Neural crest cell (in vitro differentiated cells): ENCODE measurements at places on chromosomes 4 and X. TPM values are rescaled to one million over a fixed set of nuclear protein-coding genes. Genes with fewer than 3 reads are reported as not detected.
A peak's percentile ranks its signal among the peaks of the same experiment; 100 is the strongest.

DUSP21 gene
- not detected in 2 replicates for total RNA-seq

GRCh38 chr4:38455092-38455862 is 208.7 kb upstream of the KLF3 start:
- H3K4me3 ChIP-seq = no peak overlapping the region
- no peak overlapping the region for H3K27ac ChIP-seq
- H3K27me3 ChIP-seq = no peaks in the 10 kb centered on the region
- no peak for DNase-seq
- H3K36me3 ChIP-seq = no peaks in the 10 kb centered on the region
- H3K4me1 ChIP-seq = no peaks in the 10 kb centered on the region

DNA sequence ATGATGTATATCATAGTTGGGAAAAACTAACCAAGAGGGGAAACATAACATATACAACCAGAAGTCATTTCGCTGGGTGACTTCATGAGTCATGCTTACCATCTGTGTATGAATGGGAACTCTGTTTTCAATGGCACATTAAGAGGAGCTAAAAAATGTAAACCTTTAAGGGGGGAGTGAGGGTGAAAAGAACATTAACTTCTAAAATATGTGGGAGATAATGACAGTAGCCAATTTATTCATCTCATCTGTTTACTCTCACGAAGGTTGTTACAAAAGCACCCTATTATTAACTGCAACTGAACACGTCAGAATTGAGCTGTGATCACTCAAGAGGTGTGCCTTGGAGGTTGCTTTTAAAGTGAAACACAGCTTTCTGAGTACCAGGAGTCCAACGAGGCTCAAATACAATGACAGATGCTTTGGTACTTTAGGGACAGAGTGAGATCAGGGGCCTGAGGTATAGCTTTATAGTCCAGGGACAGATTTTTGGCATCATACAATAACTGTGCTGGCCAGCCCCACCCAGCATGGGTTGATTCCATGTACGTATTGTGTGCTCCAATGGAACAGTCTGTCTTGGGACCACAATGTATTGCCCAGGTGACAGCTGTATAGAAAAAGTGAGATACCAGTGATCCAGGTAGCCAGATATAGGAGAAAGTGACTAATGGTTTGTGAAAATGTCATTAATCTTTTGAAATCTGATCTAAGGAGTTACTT is 107.3 kb downstream of the AMMECR1 start:
- peak overlapping the region; percentile 47 for H3K27ac ChIP-seq
- H3K4me3 ChIP-seq = peak overlapping the region; percentile 0
- peaks cover 28% of the 10 kb centered on the region for H3K4me1 ChIP-seq
- H3K27me3 ChIP-seq = no peaks in the 10 kb centered on the region

MND1 gene
- total RNA-seq = 33.6 and 36.1 TPM in 2 replicates

DNA sequence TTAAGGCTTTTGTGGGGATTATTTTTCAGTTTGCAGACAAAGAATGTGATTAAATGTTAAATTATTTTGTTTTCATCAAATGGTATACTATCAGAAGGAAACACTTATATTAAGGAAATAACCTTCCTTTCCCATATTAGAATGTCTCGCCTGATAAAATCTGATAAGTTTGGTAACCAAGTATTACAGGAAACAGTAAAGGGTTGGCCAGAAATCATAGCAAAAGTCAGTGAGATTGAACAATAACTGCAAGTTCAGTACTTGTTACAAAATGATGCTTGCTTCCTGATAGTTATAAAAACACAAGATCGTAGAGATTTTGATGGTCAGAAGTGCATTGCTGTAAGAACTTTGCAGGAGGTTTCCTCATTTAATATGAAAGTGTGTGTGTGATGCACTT is 40.5 kb downstream of the FABP2 start:
- H3K27ac ChIP-seq = no peak overlapping the region

ZFYVE28 gene
- 1.2 and 1.4 TPM in 2 replicates for total RNA-seq

EFHC2 gene
- total RNA-seq = 0.77 and 1.2 TPM in 2 replicates

DCHS2 gene
- 0.91 and 1.2 TPM in 2 replicates for total RNA-seq

DNA sequence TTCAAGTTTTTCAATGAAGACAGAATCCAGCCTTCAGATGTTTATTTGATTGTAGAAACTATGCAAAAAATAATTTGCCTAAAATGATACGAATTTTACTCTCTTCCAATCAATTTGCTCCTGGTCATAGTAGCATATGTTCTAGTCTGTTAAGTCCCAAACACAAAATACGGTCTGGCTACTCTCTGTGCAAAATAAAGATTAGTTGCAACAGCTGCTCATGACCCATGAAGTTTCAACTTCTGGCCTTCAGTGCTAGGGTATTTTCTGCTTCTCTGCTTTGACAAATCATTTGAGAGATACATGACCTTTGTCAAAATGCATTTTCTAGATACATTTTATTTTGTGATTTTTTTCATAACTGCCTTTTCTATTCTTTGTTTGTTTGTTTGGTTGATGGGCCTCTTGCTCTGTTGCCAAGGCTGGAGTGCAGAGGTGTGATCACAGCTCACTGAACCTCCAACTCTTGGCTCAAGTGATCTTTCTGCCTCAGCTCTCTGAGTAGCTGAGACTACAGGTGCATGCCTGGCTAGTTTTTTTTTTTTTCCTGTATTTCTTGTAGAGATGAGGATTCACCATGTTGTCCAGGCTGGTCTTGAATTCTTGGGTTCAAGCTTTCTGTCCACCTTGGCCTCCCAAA is 55.2 kb downstream of the TACR3 start:
- H3K27ac ChIP-seq = no peak overlapping the region
- H3K4me1 ChIP-seq = no peaks in the 10 kb centered on the region
- H3K36me3 ChIP-seq = no peaks in the 10 kb centered on the region

- peaks cover 12% of the 10 kb centered on the region for H3K36me3 ChIP-seq
- H3K4me3 ChIP-seq = no peak overlapping the region
- DNase-seq = no peak
- no peak overlapping the region for H3K27ac ChIP-seq
Observed at GRCh38 chr4:39850727-39851126, 127.0 kb downstream of the PDS5A start.

FGG gene
- total RNA-seq = not detected in 2 replicates

- peaks cover 29% of the 10 kb centered on the region for H3K4me1 ChIP-seq
- peaks cover 63% of the 10 kb centered on the region for H3K27me3 ChIP-seq
- H3K27ac ChIP-seq = peak overlapping the region; percentile 46
- no peak for DNase-seq
- H3K4me3 ChIP-seq = peak overlapping the region; percentile 90
- H3K36me3 ChIP-seq = no peaks in the 10 kb centered on the region
Observed at GRCh38 chrX:110944311-110944750, 148.7 kb upstream of the CHRDL1 start.

FGF5 gene
- total RNA-seq = not detected in 2 replicates

PAGE2 gene
- total RNA-seq = not detected in 2 replicates

GRCh38 chr4:86948276-86948675 is 13.5 kb downstream of the AFF1 start:
- H3K27me3 ChIP-seq = no peaks in the 10 kb centered on the region
- H3K4me3 ChIP-seq = no peak overlapping the region
- no peak overlapping the region for H3K27ac ChIP-seq
- H3K4me1 ChIP-seq = peaks cover 42% of the 10 kb centered on the region

DNA sequence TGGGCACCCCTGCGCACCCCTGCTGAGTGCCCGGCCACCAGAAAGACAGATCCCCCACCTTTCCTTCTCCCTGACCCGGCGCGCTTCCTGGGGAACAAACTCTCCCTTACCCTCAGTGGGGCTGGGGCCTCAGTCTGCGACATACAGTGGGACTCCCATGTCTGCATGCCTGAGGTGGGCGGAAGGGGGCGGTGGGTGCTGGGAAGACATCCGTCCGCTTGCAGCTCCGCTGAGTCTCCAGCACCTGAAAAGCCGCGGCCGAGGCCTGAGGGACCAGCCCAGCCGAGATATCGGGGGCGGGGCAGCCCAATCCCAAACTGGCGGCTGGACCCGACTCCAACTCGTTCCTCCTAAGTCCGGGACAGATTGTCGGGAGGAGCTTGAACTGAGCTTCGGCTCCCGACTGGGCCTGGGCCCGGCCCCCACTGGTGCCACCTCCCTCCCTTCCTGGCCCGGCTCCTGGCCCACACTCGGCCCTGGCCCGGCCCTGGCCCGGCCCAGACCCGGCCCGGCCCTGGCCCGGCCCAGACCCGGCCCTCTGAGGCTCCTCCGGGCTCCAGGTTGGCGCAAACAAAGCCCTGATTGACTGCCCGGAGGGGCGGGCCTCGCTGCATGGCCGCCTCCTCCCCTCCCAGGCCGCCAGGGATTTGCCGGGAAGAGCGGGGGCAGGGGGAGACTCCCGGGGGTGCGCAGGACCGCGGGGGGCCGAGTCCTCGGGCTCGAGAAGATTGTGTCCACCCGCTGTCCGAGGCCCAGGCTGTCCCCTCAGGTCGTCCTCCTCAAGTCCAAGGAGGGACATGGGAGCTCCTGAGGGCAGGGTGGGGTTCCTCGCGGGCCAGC is 877 bp upstream of the SLC16A2 start:
- peaks cover 23% of the 10 kb centered on the region for H3K4me1 ChIP-seq
- H3K4me3 ChIP-seq = peak overlapping the region; percentile 94
- no peaks in the 10 kb centered on the region for H3K36me3 ChIP-seq

SLC16A2 gene
- total RNA-seq = 17.8 and 19.8 TPM in 2 replicates

GAB1 gene
- total RNA-seq = 27.2 and 29.2 TPM in 2 replicates

DNA sequence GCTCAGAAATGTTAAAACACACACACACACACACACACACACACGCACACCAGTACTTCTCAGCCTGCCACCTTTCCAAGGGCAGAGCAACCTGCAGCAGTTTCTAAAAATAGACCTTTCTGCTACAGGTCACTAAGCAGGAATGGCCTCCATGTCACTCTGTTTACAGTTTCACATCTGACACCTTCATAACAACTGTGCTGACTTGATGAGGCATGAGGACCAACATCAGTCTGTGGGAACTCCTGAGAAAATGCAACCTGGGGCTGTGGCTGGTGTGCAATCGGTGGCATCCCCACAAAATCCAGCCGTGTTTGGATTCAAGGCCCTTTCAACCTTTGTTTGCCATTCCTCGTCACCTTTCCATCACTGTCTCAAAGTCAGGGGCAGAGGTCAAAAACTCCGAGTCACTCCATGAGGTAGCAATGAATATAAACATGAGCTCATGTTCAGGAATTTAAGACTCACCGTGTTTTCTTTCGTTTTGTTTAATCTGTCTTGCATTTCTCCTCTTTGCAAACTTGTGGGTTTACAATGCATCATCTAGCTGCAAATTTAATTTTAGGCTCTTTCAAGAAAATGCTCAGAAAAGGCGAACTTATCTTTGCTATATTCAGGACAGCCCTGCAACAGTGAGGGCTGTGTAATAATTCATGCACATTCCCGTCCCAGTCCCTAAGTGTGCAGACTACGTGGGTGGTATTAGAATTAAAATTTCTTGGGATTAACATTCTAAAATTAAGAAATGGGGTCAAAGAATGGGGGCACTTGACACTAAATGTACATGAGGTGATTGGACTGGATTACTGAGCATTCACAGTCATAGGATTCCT is 135.3 kb downstream of the SHROOM3 start:
- H3K27me3 ChIP-seq = no peaks in the 10 kb centered on the region
- no peak overlapping the region for H3K4me3 ChIP-seq
- DNase-seq = no peak
- H3K4me1 ChIP-seq = peaks cover 44% of the 10 kb centered on the region
- no peak overlapping the region for H3K27ac ChIP-seq

DNA sequence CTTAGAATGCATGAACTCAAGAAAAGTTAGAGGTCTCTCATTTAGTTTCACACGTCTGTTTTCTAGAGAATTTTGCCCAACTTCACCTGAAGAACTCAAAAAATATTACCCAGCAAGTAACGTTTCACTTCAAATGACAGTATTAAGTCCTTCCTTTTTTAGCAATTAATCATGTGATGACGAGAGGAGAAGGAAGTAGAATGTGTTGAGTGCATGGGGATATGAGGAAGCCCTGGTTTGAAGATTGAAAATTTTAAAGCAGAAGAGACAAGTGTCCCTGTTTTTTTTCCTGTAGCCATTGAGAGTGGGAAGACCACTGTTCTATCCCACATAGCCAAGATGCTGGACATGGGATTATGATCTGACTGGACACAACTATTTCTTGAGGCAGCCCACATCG is 406.3 kb upstream of the CPEB2 start:
- H3K4me1 ChIP-seq = peaks cover 5% of the 10 kb centered on the region
- peaks cover 2% of the 10 kb centered on the region for H3K36me3 ChIP-seq

- H3K27ac ChIP-seq = no peak overlapping the region
- H3K4me1 ChIP-seq = peaks cover 25% of the 10 kb centered on the region
Observed at GRCh38 chr4:75843596-75843995, 58.7 kb downstream of the PPEF2 start.

GRCh38 chr4:20269320-20269719 is 17.6 kb downstream of the SLIT2 start:
- H3K27me3 ChIP-seq = no peaks in the 10 kb centered on the region
- H3K4me3 ChIP-seq = no peak overlapping the region
- no peak for DNase-seq
- H3K27ac ChIP-seq = no peak overlapping the region
- H3K36me3 ChIP-seq = no peaks in the 10 kb centered on the region
- peaks cover 17% of the 10 kb centered on the region for H3K4me1 ChIP-seq

WNK3 gene
- total RNA-seq = 29.3 and 30.7 TPM in 2 replicates

DNA sequence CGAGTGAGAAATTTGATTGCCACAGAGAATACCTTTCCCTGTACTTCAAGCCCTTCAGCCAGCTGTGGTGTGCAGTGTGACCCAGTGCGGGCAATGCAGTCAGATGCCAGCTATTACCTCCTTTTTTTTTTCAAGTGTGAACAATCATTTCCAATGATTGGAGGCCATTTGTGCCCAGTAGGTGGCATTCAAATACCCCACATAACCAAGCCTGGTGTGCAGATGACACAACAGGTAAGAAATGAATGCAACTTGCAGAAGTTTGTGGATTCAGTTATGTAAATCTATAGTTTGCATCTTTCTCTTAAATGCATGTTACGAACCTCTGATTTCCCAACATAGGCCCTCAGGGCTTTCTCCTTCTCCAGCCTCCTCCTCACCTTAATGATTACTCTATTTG is 98.0 kb downstream of the CLCN4 start:
- H3K27ac ChIP-seq = no peak overlapping the region
- H3K36me3 ChIP-seq = no peaks in the 10 kb centered on the region
- H3K4me3 ChIP-seq = no peak overlapping the region

DNA sequence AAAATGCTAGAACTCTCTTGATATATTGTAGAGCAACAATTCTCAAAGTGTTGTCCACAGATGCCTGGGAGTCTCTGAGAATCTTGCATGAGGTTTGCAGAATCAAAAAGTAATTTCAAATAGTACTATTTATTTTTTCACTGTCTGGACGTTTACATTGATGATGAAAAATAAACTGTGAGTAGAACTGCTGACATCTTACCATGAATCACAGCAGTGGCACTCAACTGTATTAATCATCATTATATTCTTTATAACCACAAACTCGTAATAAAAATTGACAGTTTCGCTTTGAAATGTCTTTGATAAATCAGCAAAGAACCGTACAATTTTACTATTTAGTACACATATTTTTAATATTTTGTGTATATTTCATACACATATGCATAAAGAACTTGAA is 94.5 kb downstream of the NAF1 start:
- H3K27ac ChIP-seq = no peak overlapping the region
- no peak for DNase-seq
- H3K4me1 ChIP-seq = peaks cover 7% of the 10 kb centered on the region
- H3K4me3 ChIP-seq = no peak overlapping the region
- H3K27me3 ChIP-seq = no peaks in the 10 kb centered on the region
